ENCODE measurements at places on chromosomes 11 and 22.

DNA sequence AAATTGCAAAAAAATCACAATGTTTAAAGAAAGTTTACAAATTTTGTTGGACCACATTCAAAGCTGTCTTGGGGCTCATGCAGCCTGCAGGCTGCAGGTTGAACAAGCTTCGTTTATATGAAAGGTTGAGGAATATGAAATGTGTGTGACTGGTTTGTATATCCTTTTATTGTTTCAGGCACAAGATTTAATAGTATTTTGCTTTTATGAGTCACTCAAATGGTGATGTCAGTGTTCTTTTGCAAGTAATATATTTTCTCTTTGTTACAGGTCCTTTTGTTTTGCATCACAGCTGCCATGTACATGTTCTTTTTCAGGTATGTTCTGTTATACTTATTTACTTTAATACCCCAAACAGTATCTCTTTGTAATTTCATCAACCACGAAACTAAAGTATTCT is 198.6 kb downstream of the TMEM135 start:
- DNase-seq, result no peak

GRCh38 chr11:119995730-119996491 is 142.0 kb downstream of the TRIM29 start:
- no peak for DNase-seq

GRCh38 chr11:103585911-103586310 is 450.5 kb upstream of the DDI1 start:
- no peak for DNase-seq

DNA sequence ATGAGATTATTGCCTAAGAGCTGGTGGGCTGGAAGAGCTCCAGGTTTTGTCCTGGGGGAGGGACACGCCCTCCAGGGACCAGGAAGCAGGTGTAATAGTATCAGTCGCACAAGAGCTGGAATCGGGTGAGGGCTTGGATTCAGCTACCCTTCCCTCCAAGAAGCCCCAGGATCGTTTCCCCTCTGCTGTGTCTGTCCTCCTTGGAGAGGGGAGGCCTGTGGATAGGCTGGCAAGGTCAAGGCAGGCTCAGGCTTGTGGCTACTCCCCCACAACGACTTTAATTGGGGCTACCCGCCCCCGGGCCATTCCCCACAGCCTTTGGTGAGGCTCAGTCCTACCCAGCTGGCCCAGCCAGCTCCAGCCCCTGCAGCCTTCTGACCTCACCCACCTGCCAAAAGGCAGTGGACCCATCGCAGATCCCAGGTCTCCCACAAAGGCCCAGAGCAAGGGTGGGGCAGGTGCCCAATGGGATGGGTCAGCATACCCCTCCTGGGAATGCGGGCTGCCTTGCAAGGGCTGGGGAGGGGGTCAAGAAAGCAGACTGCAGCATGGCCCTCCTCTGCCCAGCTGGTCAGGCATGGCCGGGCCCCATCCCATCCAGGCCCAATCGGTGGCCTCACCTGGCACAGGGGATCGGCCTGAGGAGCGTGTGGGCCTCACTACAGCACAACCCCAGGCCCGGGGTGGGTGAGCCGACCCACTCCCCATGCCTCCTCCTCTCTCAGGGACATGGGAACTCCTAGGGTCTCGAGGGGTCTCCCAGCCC is 1.0 kb downstream of the CTSD start:
- DNase-seq, result no peak

DNA sequence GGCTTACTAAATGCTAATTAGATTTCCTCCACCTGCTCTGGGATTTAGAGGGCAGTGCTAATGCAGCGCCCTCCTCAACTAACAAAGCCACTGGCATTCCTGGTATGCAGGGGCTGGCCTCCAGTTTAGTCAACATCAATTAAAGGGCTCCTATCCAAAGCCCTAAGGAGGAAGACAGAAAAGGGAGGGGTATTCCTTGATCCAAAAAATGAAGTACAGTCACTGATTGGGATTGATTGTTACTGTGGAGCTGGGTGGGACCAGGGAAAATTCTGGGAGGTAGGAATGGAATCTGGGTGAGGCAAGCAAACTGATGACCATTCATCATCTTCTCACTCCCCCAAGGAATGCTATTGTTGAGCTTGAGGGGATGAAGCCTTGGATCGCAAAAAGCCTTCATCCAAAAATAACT is 52.2 kb downstream of the GAB2 start:
- peak; percentile 54 for DNase-seq

DNA sequence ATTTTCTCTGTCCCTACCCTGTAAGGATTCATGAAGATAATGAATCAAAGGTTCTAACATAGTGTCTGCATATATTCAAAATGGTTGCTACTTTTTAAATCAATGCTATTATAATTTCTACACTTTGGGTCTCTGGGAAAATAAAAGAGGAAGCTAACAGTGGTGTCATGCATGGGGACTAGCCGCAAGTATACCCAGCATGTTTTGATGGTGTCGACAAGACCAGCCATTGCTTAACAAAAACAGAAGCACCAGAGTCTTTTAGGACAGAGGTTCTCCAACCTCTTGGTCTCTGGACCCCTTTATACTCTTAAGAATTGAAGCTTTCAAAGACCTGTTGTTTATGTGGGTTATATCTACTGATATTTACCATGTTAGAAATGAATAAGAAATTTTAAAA is 37.8 kb downstream of the RNF141 start:
- no peak for DNase-seq

- no peak for DNase-seq
Measured at GRCh38 chr22:44721213-44721612, 19.2 kb downstream of the PRR5 start.

GRCh38 chr22:46106279-46107022 is 43.9 kb upstream of the PPARA start:
- no peak for DNase-seq

- no peak for DNase-seq
Measured at GRCh38 chr11:46461461-46461927, 69.9 kb upstream of the CHRM4 start.

DNA sequence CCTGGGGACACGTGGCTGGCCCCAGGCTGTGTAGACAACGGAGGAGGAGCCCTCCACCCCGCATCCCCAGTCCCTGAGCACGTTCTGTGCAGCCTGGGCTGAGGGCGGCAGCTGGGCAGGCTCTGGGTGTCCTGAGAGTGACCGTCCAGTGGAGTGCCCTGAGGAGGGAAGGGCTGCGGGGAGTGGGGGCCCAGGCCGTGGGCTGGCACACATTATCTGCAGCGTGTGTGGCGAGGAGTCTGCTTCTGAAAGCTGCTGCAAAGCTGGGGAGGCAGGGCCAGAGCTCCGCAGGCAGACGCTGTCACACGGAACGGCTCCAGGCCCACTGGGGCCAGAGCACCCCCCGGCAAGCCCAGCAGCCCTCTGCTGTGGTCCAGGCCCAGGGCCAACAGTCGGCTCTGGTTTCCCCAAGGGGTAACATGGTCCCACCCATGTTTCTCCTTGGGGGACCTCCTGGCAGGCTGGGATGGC is 835 bp upstream of the ANO9 start:
- DNase-seq, result no peak

GRCh38 chr22:31650391-31650790 is 11.6 kb downstream of the PISD start:
- DNase-seq, result no peak

- no peak for DNase-seq
Measured at GRCh38 chr22:39933741-39934140, 26.5 kb upstream of the TMA7B start.

GRCh38 chr11:12581923-12582322 is 92.3 kb upstream of the TEAD1 start:
- peak; percentile 45 for DNase-seq

- DNase-seq, result no peak
Measured at GRCh38 chr22:40480996-40481395, 110.6 kb downstream of the SGSM3 start.

- DNase-seq, result no peak
Measured at GRCh38 chr11:125553357-125553756, 15.9 kb upstream of the EI24 start.

GRCh38 chr22:25567251-25567675 is 2.8 kb downstream of the GRK3 start:
- DNase-seq, result no peak

- DNase-seq, result no peak
Measured at GRCh38 chr11:34006876-34007275, 44.7 kb upstream of the CAPRIN1 start.

- no peak for DNase-seq
Measured at GRCh38 chr11:116084511-116084910, 580.3 kb upstream of the CADM1 start.

DNA sequence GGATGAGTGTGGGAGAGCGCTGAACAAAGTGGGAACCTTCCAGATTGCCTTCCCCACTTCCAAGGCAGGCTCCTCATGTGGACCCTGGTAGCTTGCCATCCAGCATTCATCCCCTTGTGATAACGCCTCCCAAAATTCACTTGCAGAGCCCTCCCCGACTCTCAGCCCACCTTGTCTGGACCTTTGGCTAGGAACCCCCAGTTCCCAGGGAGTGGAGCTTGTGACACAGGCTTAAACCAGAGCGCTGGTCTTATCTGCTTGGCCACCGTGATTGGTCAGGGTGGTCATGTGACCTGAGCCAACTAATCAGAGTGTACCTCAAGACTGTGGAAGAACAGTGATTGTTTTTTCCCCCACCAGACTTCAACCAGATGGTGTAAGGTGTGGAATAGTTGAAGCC is 9.6 kb upstream of the SLC35C1 start:
- DNase-seq, result no peak

- no peak for DNase-seq
Measured at GRCh38 chr11:28105869-28106268, 2.1 kb downstream of the KIF18A start.

DNA sequence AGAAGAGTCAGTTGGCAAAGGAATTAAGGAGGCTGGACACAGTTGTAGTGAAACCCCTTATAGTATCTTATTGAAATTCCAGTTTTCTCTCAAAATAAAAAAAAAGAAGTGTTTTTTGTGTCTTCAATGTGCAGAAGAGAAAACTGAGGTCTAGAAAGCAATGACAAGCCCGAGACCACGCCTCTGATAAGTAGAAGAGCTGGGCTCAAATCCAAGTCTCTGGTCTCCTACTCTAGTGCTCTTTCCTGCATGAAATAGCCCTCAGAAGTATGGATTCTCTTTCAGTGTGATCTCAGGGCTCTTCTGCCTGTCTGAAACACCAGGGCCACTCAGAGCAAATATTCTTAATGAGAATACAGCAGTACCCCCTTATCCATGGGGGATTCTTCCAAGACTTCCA is 200.9 kb downstream of the KIF18A start:
- no peak for DNase-seq

DNA sequence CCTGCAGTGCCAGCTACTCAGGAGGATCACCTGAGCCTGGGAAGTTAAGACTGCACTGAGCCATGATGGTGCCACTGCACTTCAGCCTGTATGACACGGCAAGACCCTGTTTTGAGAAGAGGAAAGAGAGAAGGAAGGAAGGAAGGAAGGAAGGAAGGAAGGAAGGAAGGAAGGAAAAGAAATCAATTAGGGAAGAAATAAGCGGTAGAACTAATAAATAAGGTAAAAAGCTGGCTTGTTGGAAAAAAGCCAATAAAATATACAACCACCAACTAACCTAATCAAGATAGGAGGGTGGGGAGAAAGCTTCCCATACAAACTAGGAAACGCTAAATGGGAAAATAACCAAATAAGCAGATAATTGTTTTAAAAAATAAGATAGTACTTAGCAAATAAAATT is 12.3 kb downstream of the A4GALT start:
- DNase-seq, result no peak

DNA sequence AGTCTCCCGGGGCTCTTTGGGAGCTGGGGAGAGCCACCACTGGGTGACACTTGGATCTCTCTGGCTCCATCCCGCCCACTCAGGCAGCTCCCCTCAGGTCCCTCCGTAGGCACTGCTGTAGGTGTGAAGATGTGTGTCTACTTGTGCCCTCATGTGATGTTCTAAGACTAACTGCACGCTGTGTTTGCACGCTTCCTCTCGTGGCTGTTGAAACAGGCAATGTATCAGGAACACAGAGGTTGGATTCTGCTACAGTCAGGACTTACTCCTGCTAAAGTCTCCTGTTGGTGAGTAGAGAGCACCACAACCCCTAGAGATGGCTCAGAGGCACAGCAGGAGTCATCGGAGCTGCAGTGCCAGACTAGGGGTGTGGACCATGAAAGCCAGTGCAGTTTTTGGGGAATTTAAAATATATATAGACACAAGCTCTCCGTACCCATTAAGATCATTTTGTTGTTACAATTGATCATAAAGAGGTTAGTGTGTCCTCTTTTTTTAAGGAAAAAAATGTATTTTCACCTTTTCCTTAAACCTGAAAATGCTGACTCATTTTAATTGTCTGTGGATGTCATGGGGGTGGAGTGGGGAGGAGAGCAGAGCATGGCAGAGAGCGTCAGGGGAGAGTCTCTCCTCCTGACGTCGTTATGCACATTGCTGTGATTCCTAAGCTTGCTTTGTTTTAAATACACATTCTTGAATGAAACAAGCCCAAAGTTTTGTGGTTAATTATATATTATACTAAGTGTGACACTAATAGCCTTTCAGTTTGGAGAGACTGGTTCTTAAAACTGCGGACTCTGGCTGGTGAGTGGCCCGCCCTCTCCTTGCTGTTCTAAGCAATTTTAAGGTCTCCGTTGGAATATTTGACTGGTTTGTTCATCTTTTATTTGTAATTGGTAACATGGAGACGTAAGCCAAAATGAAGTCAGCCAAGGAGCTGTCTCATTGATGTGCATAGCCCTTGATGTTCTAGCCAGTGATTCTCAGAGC is 16.2 kb upstream of the CTTN start:
- no peak for DNase-seq

DNA sequence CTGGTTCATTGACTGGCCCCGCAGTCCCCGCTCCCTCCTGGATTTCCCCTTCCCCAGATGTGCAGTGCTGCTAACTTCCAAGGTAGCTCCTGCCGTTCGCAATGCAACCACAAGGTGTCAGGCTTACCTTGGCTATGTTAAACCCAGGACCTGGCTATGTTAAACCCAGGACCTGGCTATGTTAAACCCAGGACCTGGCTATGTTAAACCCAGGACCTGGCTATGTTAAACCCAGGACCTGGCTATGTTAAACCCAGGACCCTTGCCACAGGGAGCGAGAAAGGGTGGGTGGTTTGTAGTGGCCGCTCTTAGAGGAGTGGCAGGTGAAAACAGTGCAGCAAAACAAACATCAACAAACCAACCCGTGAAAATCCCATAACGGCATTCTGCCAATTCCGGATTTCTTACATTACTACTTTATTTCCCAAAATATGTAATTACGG is 2.9 kb upstream of the ADAMTS8 start:
- no peak for DNase-seq

DNA sequence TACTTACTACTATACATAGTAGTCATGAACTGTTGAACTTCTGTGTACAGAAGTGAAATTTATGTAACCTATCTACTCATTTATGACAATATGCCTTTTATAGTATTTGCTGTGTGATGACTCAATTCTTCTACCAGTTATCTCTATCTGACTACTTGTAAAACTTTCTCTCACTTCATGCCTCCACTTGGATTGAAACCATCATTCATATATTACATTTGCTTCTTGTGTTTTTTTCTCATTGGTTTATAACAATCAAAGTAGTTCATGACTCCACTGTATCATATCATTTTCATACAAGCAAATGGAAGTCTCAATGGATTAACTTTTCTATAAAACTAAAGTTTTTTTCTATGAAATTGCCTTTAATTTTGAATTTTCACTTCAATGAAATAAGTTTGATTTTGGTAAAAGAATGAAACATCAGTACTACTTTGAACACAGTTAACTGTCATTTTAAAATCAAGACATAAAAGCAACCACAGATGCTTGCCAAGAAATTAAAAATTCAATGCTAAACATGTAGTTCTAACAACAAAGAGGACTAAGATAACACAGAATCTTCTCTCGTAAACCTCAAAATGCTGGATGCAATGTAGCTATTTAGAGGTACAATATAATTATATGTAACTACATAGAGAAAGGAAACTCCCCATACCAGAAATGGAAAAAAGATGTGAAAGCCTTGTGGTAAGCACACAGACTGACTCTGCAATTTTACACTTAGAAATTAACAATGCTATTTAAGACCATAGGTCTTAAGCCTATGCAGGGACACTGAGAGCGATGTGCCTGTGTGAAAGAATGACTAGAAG is 27.6 kb upstream of the EXPH5 start:
- no peak for DNase-seq
